ENCODE measurements at places on chromosomes 11 and 22.

DNA sequence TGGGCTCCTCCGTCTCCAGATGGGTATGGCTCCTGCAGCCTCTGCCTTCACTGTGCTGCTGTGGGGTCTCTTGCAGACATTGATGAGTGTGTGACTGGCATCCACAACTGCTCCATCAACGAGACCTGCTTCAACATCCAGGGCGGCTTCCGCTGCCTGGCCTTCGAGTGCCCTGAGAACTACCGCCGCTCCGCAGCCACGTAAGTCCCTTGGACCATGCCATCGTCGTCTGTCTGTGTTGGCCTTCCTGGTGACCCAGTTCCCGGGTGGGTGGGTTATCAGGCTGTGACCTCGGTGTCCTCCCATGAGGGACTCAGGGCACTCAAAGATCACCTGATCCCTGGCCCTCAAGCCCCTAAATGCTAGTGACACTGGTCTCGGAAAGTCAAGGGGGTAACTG, 47.7 kb downstream of the FBLN1 start:
- no peak for DNase-seq

GRCh38 chr22:43774318-43774915, 37.7 kb downstream of the EFCAB6 start:
- DNase-seq: no peak

GRCh38 chr11:126585774-126586491, 230.4 kb downstream of the ST3GAL4 start:
- no peak for DNase-seq

- no peak for DNase-seq
Observed at GRCh38 chr11:30811226-30811755, 225.1 kb upstream of the MPPED2 start.

- no peak for DNase-seq
Observed at GRCh38 chr11:1827095-1827813, 7.5 kb upstream of the SYT8 start.

DNA sequence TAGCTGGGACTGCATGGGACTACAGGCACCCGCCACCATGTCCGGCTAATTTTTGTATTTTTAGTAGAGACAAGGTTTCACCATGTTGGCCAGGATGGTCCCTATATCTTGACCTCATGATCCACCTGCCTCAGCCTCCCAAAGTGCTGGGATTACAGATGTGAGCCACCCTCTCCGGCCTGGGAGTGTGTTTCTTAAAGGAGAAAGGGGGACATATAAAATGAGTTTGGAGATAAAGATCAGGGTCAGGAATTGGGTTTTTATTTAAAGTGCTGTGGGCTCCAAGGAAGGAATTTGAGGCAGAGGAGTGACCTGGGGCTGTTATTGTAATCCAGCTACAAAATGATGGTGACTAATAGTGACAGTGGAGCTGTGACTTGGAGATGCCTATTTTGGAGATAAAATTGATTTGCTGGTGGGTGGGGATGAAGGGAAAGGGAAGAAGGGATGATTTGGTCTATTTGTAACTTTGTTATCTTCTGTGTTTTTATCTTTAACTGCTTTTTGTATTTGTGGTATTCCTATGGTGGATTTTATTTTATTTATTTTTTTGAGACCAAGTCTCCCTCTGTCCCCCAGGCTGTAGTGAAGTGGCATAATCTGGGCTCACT, 5.0 kb downstream of the CRKL start:
- no peak for DNase-seq

DNA sequence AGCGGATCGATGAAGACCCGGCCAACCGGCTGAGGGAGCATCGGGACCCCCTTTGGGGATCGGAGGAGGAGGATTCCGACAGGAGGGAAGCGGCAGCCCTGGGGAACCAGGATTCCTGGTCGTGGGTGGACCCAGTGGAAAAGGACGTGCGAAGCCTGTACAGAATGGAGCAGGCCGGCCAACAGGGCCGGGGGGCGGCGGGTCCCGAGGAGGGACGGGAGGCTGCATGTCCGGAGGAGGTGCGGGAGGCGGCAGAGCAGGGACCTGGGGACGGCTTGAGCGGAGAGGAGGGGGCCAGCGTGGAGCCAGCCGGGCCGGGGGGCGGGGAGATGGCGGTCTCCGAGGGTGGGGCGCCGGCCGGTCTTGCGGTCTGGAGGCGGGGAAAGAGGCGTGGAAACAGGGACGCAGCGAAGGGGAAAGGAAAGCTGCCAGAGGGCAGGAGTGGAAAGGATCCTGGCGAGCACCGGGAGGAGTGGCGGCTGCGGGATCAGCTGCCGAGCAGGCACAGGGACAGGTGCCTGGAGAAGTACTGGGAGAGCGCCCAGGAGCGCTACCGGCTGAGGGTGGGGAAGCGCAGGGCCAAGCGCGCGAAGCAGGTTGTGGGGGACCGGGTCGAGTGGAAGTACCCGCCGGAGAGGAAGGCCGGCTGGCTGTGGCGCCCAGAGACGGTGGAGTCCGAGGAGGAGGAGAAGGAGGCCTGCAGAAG, at the start of gene ANO5:
TSS of gene ANO5 (plus strand) at position 444 of the 706 bp plus-strand sequence. CDS start 408 bp downstream, outside the sequence.
- DNase-seq: no peak

DNA sequence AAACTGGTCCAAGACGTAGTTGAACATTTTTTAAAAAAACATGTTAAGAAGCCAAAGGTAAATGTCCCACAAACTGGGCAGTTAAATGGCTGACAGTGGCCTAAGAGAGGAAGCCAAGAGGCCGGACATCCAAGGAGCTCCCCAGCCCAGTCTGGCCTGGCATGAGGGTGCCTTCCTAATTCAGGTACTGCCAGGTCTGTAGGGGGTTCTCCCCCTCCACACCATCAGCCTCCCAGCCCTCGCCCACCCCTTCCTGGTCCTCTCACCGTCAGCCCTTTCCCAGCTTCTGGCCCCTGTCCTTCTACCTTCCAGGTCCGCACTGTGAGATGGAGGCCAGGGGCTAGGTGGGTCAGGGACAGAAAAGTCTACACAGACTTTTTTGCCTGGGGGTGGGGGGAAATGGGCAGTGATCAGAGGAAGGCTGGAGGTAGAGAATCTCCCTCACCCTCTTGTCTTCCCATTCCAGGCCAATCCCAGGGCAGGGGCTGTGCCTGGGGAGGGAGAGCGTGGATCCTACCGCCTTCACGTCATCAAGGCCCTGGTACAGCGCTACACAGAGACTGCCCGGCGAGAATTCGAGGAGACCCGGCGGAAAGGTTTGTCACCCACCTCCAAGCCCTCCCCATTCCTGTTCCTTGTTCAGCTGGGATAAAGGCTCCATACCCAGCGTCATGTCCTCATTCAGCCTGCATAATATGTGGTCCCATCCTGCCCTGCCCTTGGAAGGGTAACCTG, 6.0 kb downstream of the ART5 start:
- DNase-seq: no peak

- no peak for DNase-seq
Observed at GRCh38 chr22:49522582-49523373, 304.9 kb downstream of the BRD1 start.

GRCh38 chr11:58164389-58164788, 24.5 kb upstream of the OR9Q2 start:
- no peak for DNase-seq

DNA sequence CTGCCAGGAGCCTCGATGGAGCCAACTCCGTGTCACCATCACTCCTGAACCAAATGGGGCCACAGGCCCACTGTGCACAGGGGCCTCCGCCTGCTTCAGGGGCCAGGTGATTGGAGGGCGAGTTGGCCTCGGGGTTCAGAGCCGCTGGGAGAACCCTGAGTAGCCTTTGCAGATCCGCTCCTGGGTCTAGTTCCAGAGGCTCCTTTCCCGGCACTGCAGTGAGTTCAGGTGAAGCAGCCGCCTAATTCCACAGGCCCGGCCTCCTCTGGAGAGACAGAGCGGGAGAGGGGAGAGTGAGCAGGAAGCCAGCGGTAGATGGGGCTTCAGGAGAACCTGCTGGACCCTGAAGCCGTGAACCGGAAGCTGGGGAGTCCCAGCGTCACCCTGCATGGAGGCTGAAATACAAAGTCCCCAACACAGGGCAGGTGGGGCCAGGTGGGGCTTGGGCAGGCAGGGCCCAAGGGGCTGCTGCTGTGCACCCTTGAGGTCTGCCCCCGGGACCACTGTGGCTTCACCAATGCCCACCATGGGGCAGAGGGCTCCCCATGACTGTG, 22.5 kb downstream of the DRD4 start:
- DNase-seq: no peak

- DNase-seq: no peak
Observed at GRCh38 chr11:64048042-64048854, 12.5 kb downstream of the FLRT1 start.

DNA sequence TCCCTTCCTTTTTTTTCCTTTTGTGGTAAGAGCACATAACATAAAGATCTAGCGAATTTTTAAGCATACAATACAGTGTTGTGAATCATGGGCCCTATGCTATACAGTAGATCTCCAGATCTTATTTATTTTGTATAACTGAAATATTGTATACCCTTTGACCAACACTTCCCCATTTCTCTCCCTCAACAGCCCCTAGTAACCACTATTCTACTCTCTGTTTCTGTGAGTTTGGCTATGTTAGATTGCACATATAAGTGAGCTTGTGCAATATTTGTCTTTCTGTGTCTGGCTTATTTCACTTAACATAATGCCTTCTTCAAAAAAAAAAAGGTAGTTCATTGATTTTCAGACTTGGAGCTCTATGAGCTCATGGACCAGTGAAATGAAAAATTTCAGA, 180.5 kb downstream of the C11orf91 start:
- DNase-seq: no peak

GRCh38 chr22:20463324-20464095, 25.9 kb upstream of the SCARF2 start:
- peak; percentile 71 for DNase-seq

GRCh38 chr11:64208796-64209562, 2.5 kb downstream of the FERMT3 start:
- no peak for DNase-seq

GRCh38 chr11:77422687-77423086, 51.2 kb downstream of the PAK1 start:
- DNase-seq: no peak

DNA sequence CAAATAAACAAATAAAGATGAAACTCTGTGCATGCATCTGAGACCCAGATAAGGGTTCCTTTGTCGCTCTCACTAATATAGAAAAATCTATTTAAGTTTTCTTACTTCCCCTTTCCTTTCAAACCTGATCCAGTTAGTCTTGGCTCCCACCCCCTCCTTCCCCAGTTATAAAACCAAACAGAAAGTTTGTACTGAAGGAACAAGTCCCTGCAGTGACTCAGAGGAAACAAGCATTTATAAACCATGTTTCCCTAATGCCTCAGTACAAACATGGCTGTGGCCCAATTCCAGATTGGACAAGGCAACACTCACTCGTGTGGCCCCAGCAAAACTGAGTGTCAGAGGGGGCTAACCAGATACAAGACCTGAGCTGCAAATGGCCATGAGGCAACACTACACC, 65.5 kb upstream of the ARHGAP20 start:
- peak; percentile 5 for DNase-seq

GRCh38 chr11:64233913-64234586, at the start of gene VEGFB:
Gene VEGFB (plus strand): TSS chr11:64234584. CDS start chr11:64234834, 250 bp downstream.
- peak; percentile 80 for DNase-seq

DNA sequence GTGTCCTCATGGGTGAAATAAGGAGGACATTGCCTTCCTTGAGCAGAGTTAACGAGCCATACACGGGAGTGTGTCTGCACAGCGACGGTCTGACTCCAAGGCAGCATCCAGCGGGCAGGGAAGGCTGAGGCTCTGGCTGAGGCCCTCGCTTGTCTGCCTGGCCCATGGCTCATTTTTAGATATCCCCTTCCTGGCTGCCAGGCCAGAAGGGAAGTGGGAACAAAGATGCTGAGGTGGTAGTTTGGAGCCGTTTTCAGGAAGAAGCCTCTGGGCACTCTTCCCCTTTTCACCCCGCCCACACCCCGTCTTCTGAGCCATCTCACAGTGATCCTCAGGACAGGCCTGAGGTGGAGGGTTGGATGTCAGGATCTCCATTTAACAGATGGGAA, 3.0 kb upstream of the SLCO2B1 start:
- no peak for DNase-seq

DNA sequence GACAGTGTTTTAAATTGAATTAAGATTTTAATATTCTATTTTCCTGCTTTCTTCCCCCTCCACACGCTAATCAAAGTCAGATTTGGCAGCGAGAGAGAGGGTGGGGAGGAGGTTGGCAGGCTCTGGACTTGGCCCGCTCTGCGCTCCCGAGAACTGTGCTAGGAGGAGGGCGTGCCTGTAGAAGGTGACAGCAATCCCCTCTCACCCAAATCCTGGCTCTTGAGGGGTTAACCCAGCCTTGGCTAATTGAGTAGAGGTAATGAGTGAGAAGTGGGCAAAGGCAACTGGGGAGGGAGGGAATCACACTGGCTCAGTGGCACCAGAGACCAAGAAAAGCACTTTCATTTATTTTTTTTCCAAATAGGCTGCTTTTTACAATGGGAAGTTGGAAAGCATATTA, 42.2 kb downstream of the BUD13 start:
- no peak for DNase-seq

GRCh38 chr22:30247561-30247960, 1.0 kb upstream of the LIF start:
- DNase-seq: no peak

DNA sequence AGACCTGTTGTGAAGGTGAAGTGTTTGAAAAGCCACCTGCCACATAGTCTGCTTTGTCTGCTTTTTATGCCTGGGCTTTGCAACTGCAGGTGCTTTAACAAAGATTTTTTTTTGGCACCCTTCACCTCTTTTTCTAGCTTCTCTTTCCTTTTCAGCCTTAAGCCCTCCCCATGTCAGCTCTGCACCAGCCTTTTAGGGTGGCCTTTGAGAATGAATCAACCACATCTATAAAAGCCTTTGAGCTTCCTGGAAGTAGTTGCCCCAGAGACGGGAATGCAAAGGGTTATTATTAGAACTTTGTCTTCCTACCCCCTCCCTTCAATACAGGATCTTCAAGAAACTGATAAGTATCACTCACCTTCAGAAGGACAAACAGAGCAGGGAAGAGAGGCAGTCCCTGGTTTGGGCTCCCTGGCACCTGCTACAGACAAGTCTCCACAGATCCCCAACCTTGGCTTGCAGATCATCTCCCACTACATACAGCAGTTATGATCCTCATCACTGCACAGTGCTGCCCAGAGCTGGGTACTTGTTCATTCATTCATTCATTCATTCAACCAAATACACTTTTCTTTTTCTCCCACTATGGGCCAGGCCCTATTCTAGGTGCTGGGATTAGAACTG, 8.0 kb downstream of the PVALB start:
- no peak for DNase-seq

DNA sequence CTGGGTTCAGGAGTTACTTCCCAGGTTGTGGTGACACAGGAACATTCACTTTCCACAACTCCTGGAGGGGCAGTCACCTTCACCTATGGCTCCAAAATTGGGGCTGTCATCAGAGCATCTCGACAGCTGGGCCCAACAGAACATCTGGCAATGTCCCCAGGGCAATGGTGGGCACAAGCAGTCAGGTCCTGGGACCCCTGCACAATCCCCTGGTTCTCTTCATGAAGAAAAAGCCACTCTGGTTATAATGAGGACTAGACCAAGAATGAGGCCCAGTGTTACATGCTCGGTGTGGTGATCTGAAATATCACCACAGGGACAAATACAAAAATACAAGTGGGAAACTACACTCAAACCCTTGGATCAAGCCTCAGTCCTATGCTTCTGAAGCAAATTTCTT, 89.0 kb upstream of the VPREB1 start:
- DNase-seq: no peak

DNA sequence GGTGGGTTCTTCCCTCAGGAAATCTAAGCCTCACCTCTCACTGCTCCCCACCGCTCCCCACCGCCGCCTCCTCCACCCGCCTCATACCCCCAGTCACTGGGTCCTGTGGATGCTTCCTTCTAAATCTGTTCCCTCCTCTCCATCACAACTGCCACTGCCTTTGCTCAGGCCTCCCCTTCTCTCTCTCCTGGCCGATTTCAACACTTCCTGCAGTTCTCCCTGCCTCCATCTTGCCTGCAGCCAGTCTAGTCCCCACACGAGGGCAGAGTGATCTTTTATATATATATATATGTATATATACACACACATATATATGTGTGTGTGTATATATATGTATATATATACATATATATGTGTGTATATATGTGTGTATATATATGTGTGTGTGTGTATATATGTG, 27.8 kb downstream of the CREB3L1 start:
- peak; percentile 36 for DNase-seq
